NCI-H524 treated with DMSO at 0.1 percent for 48 hours (cell line): ENCODE measurements at places on chromosomes 5 and 9.

- no peak for DNase-seq
Observed at GRCh38 chr5:107331312-107331711, 339.4 kb downstream of the EFNA5 start.

GRCh38 chr9:100101608-100102007 lies 2.6 kb downstream of the INVS start:
- DNase-seq: no peak

GRCh38 chr9:134477342-134477925 lies 151.2 kb downstream of the RXRA start:
- peak; percentile 73 for DNase-seq

- peak; percentile 20 for DNase-seq
Observed at GRCh38 chr5:57067597-57067924, 106.3 kb upstream of the GPBP1 start.

DNA sequence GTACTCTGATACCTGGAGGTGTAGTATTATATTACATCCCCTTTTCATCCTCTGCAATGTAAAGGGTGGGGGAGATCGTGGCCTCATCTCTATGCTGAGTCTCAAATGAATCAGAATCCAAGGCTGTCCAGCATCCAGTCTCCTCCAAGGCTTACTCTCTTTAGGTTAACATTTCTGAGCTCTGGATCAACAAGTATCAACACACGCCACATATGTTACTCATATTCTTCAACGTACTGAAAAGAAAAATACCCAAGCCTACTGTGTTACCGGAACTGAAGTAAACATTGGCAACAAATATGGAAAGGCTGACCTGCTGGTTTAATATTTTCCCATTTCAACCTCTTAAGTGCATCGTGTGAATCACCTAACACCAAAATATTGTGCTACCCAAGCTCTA lies 241.8 kb downstream of the GAS1 start:
- DNase-seq: no peak

DNA sequence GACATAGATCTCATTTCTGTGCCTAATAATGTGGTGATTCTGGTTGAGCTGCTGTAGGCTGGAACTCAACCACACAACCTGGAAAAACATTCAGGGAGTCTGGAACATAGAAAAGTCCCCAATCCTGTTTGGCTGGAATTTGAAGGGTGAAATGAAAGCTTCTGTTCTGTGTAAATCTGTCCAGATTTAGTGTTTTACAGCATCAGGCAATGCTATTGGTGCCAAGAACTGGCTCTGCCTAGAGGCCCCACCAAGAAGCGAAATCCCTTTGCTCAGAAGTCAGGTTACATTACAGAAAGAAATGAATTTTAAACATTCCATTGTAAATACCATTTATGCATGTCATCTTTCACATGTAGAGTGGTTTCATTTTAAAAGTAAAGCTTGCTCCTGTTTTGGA lies 56.3 kb downstream of the TMEM174 start:
- DNase-seq: no peak

- DNase-seq: no peak
Observed at GRCh38 chr9:108282872-108283271, 572.9 kb downstream of the ACTL7B start.

DNA sequence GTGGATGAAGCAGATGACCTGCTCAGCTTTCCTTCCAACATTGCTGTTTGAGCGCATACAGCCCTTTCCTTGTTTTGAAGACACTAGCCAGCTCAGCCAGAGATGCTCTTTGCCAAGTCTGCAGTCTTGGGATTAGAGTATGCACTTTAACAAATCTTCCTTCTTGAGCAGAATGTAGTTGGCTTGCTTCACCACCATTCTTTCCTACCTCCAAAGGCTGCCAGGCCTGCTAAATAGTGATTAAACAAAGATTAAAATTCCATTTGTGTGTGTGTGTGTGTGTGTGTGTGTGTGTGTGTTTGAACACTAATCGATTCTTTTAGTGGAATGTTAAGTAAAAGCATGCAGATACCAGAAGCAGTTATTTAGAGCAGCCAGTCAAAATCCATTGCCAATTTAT lies 97.6 kb downstream of the GALNT10 start:
- no peak for DNase-seq

- no peak for DNase-seq
Observed at GRCh38 chr5:12795333-12795663, 891.1 kb upstream of the CTNND2 start.

DNA sequence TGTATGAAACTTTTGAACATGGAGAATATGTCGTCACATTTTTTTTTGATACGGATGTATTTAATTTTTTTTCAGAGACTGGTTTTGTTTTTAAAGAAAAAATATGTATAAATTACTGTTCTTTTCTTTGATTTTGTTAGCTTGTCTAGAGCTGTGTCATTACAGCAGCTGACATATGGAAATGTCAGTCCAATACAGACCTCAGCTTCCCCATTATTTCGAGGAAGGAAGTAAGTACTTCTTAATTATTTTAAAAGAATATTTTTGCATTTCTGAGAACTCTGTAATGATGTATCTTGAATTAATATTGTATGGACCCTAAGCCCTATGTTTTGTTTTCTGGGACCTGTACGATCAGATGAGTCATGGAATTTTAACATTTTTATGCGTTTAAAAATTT lies 7.6 kb downstream of the TENT2 start:
- DNase-seq: no peak

- DNase-seq: no peak
Observed at GRCh38 chr5:27240791-27241190, 202.4 kb upstream of the CDH9 start.

DNA sequence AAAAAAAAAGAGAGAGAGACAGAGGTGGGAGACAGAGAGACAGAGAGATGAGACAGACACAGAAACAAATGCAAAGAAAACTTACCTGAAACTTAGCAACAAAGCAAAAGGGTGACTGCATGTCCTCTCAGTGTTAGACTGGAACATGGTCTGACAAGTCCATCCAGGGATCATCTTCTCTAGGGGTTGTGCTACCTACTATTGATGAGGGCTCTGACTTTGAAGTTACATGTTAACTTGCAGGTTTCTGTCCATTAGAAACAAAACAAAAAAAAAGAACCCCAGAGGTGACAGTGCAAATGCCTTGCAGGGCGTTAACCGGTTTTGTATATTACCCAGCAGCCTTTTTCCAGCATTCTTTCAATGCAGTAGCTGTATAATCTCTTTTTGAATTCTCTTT lies 13.6 kb upstream of the SPARC start:
- no peak for DNase-seq

DNA sequence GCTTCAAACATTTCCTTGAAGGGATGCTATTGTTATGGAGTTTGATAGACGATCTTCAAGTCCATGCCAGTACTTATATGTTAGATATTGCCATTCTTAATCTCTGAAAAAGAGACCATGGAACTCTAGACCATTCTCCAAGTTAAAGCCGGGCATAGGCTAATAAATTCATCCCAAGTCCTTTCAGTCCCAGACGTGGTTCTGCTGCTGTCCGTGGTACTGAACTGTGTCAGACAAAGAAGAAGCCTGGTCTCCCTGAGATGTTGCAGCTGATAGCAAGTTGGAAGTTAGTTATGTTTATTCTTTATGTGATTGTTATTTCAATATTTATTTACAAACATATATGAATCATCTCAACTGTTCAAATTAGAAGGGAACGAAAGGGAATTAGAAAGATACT lies 158.7 kb downstream of the NMUR2 start:
- DNase-seq: no peak

GRCh38 chr5:153584126-153584959 lies 93.9 kb downstream of the GRIA1 start:
- no peak for DNase-seq

- DNase-seq: no peak
Observed at GRCh38 chr5:8033261-8033660, 164.3 kb downstream of the MTRR start.

GRCh38 chr5:38843665-38844064 lies 2.1 kb upstream of the OSMR start:
- DNase-seq: no peak

- DNase-seq: no peak
Observed at GRCh38 chr5:175472378-175472777, 6.0 kb upstream of the SFXN1 start.
